Bronchial epithelial cell (primary cell): ENCODE measurements at places on chromosomes 6 and 20.

- no peak for DNase-seq
Measured at GRCh38 chr6:23823421-23823820, 302.6 kb upstream of the NRSN1 start.

GRCh38 chr6:46632053-46632452 is 20.6 kb downstream of the CYP39A1 start:
- DNase-seq: no peak

- peak; percentile 4 for DNase-seq
Measured at GRCh38 chr20:48648482-48649051, 179.2 kb downstream of the PREX1 start.

DNA sequence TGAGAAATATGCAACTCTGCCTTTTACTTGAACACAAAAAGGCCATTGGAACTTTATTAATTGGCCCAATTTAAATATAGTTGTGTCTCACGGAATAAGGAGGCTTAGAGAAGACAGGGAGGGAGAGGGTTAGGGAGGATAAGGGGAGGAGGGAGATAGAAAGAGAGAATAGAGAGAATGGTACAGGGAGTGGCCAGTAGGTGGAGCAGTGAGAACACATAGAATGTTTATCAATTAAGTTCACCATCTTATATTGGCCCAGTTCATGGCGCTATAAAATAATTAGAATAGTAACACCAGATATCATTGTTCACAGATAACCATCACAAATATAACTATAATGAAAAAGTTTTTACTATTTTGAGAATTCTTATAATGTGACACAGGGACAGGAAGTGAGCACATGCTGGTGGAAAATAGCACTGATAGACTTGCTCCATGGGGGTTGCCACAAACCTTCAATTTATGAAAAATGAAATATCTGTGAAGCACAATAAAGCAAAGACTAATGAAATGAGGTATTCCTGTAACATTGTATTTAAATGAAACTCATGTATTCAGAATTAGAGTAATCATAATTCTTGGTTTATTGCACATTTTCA is 374.1 kb upstream of the MANEA start:
- peak; percentile 55 for DNase-seq

DNA sequence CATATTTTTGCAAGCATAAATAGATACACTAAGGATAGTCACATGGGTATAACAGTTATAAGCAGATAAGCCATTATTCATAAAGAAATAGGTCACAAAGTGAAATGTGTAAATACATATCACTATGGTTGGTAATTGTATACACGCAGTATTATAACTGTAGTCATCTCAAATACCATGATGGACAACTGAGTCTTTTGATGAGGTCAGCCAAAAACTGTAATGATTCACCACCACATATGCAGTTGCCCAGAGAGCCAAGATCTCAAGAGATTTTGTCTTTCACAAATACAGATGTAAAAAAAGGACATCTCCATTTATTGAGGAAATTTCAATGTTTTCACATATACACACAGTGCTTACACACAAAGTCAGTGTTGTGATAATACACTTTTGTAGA is 28.3 kb downstream of the ZNF292 start:
- DNase-seq: peak; percentile 61

GRCh38 chr6:16238057-16238962 is at the start of gene GMPR:
TSS of gene GMPR (plus strand) at chr6:16238587. CDS start at chr6:16238694, 107 bp downstream.
- no peak for DNase-seq

- DNase-seq: no peak
Measured at GRCh38 chr20:58651559-58651945, 469 bp downstream of the STX16 start.

DNA sequence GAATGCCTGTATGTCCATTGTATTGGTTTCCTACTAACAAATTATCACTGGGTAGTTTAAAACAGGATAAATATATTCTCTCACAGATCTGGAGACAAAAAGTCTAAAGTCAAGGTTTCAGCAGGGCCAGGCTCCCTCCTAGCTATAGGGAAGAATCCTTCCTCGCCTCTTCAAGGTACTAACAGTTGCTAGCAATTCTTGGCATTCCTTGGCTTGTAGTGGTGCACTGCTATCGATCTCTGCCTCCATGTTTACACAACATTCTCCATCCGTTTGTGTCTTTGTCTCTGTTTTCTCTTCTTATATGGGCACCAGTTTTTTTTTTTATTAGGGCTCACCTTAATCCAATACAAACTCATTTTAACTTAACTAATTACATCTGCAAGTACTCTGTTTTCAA is 48.9 kb downstream of the OR2B6 start:
- no peak for DNase-seq

- no peak for DNase-seq
Measured at GRCh38 chr6:20481281-20481680, 53.0 kb upstream of the CDKAL1 start.

GRCh38 chr6:135281227-135281626 is 100.1 kb downstream of the MYB start:
- DNase-seq: no peak

DNA sequence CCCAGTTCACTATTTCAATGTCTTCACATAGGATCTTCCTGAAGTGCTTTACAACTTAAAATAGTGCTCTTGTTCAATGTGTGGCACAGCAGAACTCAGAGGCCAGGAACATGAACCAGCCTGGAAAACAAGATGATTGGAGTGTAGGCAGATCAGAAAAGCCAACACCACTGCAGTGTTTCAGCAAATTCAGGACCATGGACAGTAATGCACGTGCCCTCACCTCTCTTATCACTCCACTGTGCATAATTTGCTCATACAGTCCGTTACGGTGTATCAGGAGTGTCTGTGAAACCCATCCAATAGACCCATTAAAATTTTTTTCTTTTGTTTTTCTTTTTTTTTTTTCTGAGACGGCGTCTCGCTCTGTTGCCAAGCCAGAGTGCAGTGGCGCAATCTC is 27.6 kb upstream of the HACE1 start:
- peak; percentile 44 for DNase-seq
